ENCODE measurements at places on chromosomes 1 and 21. TPM values are rescaled to one million over a fixed set of nuclear protein-coding genes. Genes with fewer than 3 reads are reported as not detected.

Gene FCRLB
- 0.40 TPM for total RNA-seq

Gene OR2L5
- total RNA-seq, result not detected

Gene PANK4
- 65.5 TPM for total RNA-seq

Gene PLA2G2C
- not detected for total RNA-seq

Gene OR6Y1
- total RNA-seq, result not detected

Gene ITSN1
- 66.5 TPM for total RNA-seq

Data from neural crest cell (in vitro differentiated cells).